ENCODE measurements at places on chromosomes 13 and 19.

GRCh38 chr13:46983881-46984280, 87.0 kb upstream of the HTR2A start:
- no peak for DNase-seq

DNA sequence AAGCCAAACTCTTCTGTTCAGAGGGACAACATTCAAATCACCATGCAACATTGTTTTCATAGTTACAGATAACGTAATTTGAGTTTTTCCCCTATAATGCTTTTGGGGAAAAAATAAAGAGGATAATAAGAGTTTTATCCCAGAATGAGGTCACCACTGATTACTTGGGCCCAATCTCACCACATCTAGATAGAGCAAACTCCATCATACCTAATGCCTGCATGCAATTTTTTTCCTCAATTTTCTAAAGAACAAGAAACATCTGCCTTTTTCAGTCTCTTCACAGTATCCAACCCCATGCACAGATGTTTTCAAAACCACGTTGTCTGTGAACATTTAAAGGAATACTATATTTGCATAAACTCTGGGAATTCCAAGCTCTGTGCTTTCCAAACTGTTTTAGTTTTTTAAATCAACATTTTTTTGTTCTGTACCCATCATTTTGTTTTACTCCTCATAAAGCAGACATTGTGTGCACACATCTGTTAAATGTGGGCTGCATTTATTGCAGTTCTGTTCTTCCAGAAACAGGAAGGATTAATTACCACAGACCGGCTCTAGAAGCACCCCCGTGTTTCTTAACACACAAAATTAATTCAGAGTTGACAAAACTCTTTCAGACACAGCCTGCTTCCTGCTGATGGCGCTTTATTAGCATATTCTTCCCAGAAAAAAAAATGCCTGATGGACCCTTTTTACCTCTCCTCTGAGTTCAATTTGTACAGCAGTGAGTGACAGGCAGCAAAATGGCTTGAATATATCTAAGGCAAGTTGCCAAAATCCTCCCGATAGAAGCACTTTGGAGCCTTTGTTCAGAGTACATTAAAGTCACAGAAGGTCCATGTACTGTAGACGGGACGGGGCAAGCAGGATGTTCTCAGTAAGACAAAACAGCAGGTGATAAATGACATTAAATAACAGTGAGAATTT, 1171.9 kb downstream of the EFNB2 start:
- no peak for DNase-seq

DNA sequence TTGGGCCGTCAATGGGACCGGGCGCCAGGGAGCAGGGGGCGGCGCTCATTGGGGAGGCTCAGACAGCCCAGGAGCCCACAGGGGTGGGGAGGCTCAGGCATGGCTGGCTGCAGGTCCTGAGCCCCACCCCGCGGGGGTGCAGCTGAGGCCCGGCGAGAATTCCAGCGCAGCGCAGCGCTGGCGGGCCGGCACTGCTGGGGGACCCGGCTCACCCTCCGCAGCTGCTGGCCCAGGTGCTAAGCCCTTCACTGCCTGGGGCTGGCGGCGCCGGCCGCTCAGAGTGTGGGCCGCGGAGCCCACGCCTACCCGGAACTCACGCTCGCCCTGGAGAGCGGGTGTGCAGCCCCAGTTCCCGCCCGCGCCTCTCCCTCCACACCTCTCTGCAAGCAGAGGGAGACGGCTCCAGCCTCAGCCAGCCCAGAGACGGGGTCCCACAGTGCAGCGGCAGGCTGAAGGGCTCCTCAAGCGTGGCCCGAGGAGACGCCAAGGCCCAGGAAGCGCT, 1227.4 kb downstream of the PCDH17 start:
- peak; percentile 37 for DNase-seq

GRCh38 chr13:62875118-62875640, 1459.5 kb upstream of the PCDH20 start:
- DNase-seq, result no peak

DNA sequence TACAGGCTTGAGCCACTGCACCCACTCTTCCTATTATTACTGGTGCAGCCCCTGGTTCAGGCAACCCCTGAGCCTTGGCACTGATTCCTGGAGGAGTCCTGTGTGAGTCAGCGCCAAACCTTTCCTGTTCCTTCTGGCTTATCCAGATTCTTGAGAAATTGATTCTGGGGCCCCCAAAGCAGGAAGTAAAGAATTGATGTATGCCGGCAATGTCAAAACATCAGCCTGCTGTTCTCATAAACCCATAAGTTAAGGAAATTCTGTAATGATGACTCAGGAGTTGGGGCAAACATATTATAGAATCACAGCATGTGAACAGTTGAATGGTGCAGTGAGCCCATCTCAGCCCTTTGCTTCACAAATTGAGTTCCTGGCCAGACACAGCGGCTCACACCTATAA, 1.4 kb upstream of the OR7G3 start:
- DNase-seq, result no peak

- DNase-seq, result no peak
These were observed 25.3 kb upstream of the GPR183 start for GRCh38 chr13:99332456-99332855.

- DNase-seq, result peak; percentile 72
These were observed 2.3 kb downstream of the DHRS12 start for GRCh38 chr13:51801631-51802099.

- no peak for DNase-seq
These were observed 46.0 kb downstream of the WDFY2 start for GRCh38 chr13:51630288-51630615.

DNA sequence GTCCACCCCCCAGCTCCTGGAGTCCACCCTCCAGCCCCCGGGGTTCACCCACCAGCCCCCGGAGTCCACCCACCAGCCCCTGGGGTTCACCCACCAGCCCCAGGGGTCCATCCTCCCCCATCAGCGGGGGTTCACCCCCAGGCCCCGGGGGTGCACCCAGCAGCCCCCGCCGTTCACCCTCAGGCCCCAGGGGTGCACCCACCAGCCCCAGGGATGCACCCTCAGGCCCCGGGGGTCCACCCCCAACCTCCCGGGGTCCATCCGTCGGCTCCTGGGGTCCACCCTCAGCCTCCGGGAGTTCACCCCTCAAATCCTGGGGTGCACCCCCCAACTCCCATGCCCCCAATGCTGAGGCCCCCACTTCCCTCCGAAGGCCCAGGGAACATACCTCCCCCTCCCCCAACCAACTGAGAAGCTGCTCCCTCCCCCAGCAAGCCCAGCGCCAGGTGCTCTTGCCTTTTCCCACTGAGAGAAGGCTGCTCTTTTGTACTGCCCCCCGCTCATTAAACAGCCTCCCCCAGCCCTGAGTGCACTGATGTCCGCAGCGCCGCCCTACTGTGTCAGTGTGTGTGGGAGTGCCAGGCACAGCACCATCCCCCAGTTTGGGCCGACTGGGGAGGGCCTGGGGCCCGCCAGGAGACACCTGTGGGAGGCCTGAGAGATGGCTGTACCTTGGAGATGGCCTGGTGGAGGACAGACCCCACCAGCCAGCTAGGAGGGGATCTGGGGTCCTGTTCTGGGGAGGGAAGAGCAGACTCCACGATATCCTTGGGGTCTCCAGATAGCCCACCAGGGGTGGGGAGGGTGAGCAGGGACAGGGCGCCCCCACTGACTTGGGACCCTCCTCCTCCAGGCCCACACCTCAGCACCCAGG, 750 bp upstream of the AMH start:
- no peak for DNase-seq

- no peak for DNase-seq
These were observed 276.8 kb downstream of the KCNRG start for GRCh38 chr13:50292081-50292480.

DNA sequence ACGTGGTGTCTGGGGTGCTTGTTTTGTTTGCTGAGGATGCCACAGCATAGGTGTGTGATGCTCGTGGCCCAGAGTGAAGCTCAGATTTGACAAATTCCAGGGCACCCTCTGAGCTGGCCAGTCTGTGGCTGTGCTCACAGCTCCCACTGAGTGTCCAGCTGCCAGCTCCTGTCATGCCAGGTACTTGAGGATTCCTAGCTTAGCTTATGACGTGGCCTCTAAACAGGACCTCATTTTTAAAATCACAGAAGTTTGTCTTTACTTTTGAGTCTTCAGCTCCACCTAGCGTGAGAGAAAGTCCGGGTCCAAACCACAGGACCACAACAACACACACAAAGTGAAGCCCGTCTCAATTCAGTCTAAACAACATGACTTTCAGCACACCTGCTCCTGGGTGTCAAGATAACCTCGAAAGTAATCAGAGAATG, 117.3 kb downstream of the RAB20 start:
- DNase-seq, result no peak

GRCh38 chr13:55403887-55404487, 1736.7 kb upstream of the PRR20A start:
- DNase-seq, result no peak

- DNase-seq, result no peak
These were observed 69.2 kb downstream of the NALCN start for GRCh38 chr13:101346942-101347728.

DNA sequence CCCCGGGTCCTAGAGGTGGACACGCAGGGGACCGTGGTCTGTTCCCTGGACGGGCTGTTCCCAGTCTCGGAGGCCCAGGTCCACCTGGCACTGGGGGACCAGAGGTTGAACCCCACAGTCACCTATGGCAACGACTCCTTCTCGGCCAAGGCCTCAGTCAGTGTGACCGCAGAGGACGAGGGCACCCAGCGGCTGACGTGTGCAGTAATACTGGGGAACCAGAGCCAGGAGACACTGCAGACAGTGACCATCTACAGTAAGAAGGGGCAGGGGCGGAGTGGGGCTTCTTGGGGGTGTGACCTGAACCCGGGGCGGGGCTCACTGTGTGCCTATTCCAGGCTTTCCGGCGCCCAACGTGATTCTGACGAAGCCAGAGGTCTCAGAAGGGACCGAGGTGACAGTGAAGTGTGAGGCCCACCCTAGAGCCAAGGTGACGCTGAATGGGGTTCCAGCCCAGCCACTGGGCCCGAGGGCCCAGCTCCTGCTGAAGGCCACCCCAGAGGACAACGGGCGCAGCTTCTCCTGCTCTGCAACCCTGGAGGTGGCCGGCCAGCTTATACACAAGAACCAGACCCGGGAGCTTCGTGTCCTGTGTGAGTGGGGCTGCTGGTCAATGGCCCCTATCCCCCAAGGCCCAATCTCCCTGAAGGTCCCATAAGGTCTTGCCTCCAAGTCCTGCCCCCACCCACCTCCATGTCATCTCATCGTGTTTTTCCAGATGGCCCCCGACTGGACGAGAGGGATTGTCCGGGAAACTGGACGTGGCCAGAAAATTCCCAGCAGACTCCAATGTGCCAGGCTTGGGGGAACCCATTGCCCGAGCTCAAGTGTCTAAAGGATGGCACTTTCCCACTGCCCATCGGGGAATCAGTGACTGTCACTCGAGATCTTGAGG, 2.4 kb upstream of the ICAM4 start:
- DNase-seq, result no peak

GRCh38 chr19:14746886-14747285, 31.5 kb downstream of the ADGRE2 start:
- DNase-seq, result no peak

DNA sequence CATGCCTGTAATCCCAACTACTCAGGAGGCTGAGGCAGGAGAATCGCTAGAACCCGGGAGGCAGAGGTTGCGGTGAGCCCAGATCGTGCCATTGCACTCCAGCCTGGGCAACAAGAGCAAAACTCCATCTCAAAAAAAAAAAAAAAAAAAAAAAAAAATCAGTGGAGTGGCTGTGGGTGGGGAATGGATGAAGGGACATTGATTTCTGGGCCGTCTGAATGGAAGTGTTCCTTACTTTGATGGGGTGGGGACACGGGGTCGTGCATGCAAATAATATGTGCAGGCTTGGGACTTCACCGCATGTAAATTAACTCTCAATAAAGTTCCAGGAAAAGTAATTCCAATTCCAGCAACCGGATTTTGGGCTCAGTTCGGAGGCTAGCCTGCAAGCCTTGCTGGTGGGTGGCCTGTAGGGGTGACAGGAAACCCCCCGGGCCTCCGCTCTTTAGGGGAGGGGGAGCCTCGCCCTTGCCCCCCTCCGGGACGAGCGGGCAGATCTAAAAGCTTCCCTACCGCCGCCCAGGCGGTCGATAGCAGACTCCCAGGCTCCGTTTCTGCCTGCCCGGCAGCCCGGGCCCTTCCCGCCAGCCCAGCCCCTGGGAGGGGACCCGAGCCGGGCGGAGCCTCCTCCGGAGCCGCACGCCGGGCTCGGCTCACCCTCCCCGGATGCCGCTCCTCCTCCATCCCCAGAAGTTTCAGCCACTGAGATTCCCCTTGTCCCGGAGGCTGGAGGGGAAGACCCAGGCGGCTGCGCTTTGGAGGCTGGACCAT, 48.0 kb upstream of the ADGRE5 start:
- peak; percentile 69 for DNase-seq

DNA sequence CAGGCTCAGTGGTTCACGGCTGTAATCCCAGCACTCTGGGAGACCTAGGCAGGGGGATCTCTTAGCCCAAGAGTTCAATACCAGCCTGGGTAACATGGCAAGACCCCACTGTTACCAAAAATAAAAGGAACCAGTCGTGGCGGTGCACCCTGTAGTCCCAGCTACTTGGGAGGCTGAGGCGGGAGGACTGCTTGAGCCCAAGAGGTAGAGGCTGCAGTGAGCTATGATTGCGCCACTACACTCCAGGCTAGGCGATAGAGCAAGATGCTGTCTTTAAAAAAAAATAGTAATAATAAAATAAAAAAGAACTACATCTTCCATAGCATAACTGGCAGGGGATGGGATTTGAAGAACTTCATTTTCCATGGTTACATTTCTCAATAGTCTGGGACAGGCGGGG, 3.0 kb downstream of the LYPD3 start:
- DNase-seq, result no peak

GRCh38 chr13:41960637-41961465, at the start of gene VWA8:
Gene VWA8, minus strand, starts transcription at chr13:41961109. Its CDS starts 94 bp downstream, at chr13:41961015.
- peak; percentile 87 for DNase-seq

DNA sequence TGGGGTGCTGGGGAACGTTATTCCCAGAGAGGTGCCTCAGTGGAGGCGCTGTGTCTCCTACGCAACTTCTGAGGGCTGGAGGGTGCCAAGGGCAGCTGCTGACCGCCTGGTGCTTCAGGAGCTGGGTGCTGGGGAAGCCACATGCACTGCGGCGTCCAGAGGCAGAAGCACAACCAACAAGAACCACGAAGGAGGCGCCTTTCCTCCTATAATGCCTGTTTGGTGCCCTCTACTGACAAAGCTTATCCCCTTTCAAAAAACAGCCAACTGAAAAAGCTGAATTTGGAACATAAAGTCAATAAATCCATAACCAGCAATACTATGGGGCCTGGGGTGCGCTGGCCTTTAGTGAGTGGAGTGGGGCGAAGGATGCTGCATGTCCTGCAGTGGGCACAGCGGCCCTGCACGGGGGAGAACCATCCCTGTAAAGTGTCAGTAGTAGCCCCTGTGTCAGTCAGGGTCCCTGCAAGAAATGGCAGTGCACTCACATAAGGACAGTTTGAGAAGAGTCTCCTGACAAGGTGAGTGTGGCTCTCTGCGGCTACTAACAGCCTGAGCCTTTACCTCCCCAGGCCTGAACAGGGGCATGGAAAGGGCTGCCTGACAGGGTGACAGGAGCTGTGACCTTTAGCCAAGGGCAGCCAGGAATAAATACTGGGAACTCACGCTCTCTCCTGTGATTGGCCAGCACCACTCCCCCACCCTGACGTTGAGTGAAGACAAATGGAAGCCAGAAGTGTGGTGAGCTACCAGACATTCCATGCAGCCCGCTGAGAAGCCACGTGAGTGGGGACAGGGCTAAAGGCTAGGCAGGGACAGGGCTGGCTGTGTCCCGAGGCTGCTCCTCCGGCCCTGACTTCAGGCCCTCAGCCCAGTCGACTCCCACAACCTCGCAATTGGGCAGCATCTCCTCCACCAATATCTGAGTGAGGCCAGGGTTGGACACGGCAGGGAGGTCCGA, 4.5 kb upstream of the B3GNT8 start:
- no peak for DNase-seq

GRCh38 chr13:111042661-111043226, 72.4 kb upstream of the ARHGEF7 start:
- no peak for DNase-seq

All from ecto neural progenitor cell (in vitro differentiated cells).